ENCODE measurements at places on chromosomes 5 and 9. TPM values are rescaled to one million over a fixed set of nuclear protein-coding genes. Genes with fewer than 3 reads are reported as not detected.

The CER1 gene
- total RNA-seq: not detected

The LIX1 gene
- total RNA-seq: not detected

The FLT4 gene
- total RNA-seq: not detected

The TPPP gene
- 0.38 TPM for total RNA-seq
